Stimulated activated CD8-positive, alpha-beta memory T cell treated with anti-CD3 and anti-CD28 coated beads, Interleukin-15, amount 100 ng/mL, for 48 hours (primary cell): ENCODE measurements at places on chromosomes 5 and 9.

DNA sequence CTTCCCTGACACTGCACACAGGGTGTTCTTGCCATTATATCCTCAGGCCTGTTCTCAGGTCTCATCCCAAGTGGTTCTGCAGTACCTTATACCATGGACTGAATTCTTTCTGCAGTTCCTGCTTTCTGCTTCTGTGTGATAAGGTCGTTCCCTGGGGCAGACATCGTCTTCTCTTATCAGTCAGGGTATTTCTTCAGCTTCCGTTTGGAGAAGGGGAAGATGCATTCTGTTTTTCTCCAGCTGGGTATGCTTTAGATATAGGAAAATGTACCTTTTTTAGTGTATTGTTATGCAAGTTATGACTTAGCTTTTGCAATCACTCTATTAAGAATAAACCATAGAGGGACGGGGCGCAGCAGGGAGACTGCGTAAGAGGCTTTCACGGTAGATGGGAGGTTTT, 31.1 kb downstream of the RALGPS1 start:
- no peak for DNase-seq

DNA sequence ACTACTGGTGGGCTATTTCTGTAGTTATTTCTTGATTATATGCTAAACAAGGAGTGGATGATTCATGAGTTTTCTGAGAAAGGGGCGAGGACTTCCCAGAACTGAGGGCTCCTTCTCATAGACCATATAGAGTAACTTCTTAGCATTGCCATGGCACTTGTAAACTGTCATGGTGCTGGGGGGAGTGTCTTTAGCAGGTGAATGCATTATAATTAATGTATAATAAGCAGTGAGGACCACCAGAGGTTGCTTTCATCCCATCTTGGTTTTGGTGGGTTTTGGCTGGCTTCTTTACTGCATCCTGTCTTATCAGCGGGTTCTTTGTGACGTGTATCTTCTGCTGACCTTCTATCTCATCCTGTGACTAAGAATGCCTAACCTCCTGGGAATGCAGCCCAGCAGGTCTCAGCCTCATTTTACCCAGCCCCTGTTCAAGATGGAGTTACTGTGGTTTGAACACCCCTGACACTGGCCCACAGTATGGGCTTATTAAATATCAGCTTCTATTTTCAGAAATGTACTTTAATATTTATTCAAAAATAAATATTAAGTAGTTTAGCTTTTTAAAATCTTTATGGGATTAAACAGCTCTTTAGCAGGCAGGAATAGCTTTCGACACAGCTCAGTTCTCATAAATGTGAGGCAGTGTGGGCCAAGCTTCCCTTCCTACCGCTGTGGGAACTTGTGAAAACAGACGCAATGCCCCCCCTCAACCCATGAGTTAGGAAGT, 44.4 kb downstream of the GALNT12 start:
- peak; percentile 33 for DNase-seq

GRCh38 chr5:36878392-36879082, 2.0 kb downstream of the NIPBL start:
- no peak for DNase-seq

GRCh38 chr5:35853631-35854030, 3.1 kb upstream of the IL7R start:
- DNase-seq: peak; percentile 51

GRCh38 chr9:82599336-82599949, 463.5 kb downstream of the RASEF start:
- no peak for DNase-seq

GRCh38 chr5:78855026-78855425, 130.1 kb downstream of the ARSB start:
- no peak for DNase-seq

DNA sequence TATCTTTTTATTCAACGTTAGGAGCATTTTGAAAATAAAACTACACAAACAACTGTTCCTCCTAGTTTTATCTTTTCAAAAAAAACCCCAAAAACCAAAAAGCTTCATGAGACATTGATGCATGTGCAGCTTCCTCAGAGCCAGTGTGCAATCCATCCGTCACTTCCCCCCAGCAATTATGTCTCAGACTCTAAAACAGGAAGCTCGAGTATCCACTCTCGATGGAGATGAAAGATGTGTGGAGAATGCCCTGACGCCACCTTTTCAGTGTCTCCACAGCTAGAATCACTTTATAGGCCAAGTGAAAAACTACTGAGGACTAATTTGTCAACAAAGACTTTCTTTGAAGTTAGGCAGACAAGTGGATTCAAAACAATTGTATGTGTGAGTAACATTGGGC, 408.9 kb upstream of the SMARCA2 start:
- no peak for DNase-seq

GRCh38 chr9:85516976-85517637, 224.6 kb downstream of the AGTPBP1 start:
- DNase-seq: no peak

- no peak for DNase-seq
Observed at GRCh38 chr5:136192526-136193321, at the start of gene SMIM32. TSS of gene SMIM32 (minus strand) at chr5:136193162. CDS start at chr5:136192524, 638 bp downstream.

DNA sequence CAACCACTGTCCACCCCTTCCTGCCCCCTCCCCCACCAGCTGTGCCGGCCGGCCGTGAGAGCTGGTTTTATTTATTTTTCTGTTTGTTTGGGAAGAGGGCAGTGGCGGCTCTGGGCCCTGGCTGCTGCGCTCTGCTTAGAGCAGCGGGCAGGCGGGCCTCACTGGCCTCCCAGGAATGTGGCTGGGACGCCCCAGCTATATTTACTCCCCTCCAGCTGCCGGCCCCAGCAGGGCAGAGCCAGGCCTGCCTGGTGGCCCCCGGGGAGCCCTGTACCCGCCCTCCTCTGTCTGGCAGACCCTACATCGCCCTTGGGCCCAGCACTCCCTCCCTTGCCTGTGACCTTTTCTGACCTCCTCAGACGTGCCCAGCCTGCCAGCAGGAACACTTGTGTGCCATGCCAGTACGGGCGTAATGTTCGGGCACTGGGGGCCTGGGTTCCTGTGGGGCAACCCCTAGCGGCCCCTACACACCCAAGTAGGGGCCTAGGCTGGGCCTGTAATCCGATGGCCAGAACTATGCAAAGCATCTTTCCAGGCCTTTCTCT, 7.7 kb downstream of the CXXC5 start:
- DNase-seq: no peak

DNA sequence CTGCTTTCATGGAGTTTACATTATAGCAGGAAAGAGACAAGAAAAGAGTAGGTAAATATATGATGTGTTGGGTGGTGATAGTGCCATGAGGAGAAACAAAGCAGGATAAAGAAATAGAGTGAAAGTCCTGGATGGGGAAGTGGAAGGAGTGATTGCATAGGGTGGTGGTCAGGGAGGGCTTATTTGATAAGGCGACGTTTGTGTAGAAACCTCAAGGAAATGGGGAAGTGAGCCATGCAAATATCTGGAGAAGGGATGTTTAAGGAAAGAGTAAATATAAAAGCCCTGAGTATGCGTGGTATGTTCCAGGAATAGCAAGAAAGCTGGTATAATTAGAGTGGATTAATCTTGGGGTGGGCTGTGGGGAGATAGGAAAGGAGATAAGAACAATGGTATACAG, 134.7 kb upstream of the SV2C start:
- no peak for DNase-seq

DNA sequence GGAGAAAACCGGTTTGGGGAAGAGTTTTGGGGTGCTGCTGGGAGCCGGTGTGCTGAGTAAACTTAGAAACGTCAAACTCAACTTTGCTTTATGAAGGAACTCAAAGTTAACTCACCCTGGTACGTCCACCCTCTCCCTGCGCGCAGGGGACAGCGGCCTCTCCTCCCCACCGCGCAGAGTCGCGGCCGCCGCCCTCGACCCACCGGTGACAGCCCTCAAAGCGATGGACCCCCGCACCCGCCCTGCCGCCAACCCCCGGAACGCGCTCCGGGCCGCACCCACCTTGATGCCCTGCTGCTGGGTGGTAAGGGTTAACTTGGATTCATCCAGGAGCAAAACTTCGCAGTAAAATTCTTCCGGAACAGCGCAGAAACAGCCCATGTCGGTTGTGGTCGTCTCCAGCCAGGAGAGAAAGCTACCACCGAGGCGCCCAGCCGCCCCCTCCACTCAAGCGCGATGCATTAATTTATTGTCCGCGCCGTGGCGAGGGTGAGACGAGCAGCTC, 366 bp downstream of the EPB41L4A start:
- no peak for DNase-seq

- DNase-seq: no peak
Observed at GRCh38 chr5:150255659-150256409, 33.7 kb downstream of the CAMK2A start.

DNA sequence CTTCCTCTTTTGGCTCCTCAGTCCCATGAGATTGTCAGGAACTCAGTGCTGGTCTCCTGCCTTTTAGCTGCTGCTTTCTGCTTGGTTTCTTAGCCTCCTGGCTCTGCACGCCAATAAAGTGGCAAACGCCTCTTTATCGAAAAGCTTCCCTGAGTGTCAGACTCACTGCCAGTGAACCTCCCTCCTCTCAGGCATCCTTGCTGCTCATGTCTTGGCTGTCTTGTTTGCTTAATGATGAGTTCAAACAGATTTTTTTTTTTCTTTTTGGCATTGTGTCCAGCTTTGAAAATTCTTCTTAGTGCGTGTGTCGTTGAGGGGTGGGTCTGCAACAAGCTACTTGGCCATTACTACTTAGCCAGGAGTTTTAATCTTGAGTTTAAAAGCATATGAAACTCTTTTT, 14.9 kb downstream of the RASGRF2 start:
- no peak for DNase-seq

DNA sequence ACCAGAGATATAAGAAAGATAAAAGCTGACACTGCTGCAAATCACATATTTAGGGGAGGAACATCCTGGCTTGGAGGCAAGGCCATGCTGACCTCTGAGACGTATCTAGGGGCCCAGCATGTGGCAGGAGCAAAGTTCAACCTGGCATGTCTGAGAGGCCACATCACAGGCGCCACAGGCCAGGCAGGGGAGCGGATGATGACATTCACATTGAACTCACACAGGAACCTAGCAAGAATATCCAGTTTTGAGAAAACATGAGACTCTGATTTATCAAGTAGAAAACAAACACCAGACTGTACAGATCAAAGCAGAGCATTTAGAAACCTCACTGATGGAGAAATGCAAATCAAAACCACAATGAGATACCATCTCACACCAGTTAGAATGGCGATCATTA, 64.2 kb upstream of the STK32A start:
- DNase-seq: no peak
